ENCODE measurements at places on chromosomes 4 and X. TPM values are rescaled to one million over a fixed set of nuclear protein-coding genes. Genes with fewer than 3 reads are reported as not detected.

Gene TMEM33
- 34.3 TPM for total RNA-seq

Gene GRPR
- not detected for total RNA-seq

Gene SLC6A8
- 13.5 TPM for total RNA-seq

Gene POU3F4
- not detected for total RNA-seq

Gene CCDC120
- total RNA-seq: 2.9 TPM

Gene COX18
- 18.3 TPM for total RNA-seq

Gene CENPVL3
- 0.25 TPM for total RNA-seq

Gene ERVMER34-1
- not detected for total RNA-seq

Gene CTSO
- 17.3 TPM for total RNA-seq

Gene FAM9B
- total RNA-seq: not detected

Gene AMOT
- total RNA-seq: 3.2 TPM

Gene UGT2B10
- total RNA-seq: not detected

Gene TKTL2
- total RNA-seq: not detected

Gene CSN1S1
- total RNA-seq: 2.9 TPM

Gene SETD7
- 92.7 TPM for total RNA-seq

Gene PDZD11
- 20.7 TPM for total RNA-seq

Gene CHRDL1
- 45.1 TPM for total RNA-seq

Gene SFRP2
- total RNA-seq: 29.9 TPM

Gene BMPR1B
- total RNA-seq: 1.0 TPM

Gene SMIM10L2A
- total RNA-seq: 0.46 TPM

Gene NXF2B
- not detected for total RNA-seq

Gene TMPRSS11D
- total RNA-seq: not detected

Gene DUX4
- total RNA-seq: not detected

Gene STATH
- total RNA-seq: not detected

Gene ODAPH
- not detected for total RNA-seq

Gene DIPK2B
- 31.3 TPM for total RNA-seq

Gene LAMP2
- 119 TPM for total RNA-seq

Gene TBX22
- not detected for total RNA-seq
